ENCODE measurements at places on chromosomes 4 and X. TPM values are rescaled to one million over a fixed set of nuclear protein-coding genes. Genes with fewer than 3 reads are reported as not detected.
A peak's percentile ranks its signal among the peaks of the same experiment; 100 is the strongest.

TSPAN6 gene
- total RNA-seq = 57.6 TPM

ZNF827 gene
- total RNA-seq = 17.9 TPM

TCEAL5 gene
- total RNA-seq = 0.35 TPM

UGT2B15 gene
- 69.8 TPM for total RNA-seq

COL4A5 gene
- 2.7 TPM for total RNA-seq

BTK gene
- 3.0 TPM for total RNA-seq

SLC6A14 gene
- 0.82 TPM for total RNA-seq

DNA sequence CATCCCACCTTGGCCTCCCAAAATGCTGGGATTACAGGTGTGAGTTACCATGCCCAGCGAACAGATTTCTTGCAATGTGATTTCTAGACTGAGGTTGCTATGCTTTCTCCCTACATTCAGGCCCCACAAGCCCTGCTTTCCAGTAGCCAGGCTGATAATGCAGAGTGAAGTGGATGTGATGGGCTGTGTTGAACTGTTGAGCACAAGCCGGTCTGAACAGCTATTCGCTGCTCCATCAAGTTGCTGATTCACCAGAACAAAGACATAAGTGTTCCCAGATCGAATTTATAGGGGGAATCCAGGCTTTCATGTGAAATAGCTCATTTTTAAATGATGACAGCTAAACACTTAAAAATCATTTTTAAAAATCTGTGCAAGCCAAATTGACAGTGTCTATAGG lies 8.0 kb downstream of the NIPAL1 start:
- DNase-seq = no peak

GRCh38 chr4:95742872-95743271 lies 97.0 kb upstream of the PDHA2 start:
- DNase-seq = no peak

- DNase-seq = no peak
These were observed 427.3 kb upstream of the FAM241A start for GRCh38 chr4:111717921-111718320.

- no peak for DNase-seq
These were observed 203.5 kb upstream of the TET2 start for GRCh38 chr4:104942990-104943743.

GRCh38 chr4:16204505-16204904 lies 21.8 kb downstream of the TAPT1 start:
- DNase-seq = no peak

DNA sequence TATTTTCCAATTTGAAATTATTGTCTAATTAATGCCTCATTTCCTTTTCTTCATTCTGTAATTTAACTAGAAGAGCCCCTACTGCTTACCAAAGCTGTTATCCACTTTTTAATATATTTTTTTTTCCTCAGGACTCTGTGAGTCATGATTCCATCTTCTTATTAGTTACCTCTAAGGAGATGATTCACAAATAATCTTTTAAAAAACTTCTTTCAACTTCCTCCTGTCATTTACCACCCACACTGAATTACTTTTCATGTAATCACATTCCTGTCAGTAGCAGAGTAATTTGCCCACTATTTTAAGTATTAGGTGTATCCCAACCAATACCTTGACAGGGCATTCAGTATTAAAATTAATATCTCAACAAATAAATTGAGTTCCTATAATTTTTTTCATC lies 470.9 kb upstream of the ADGRL3 start:
- DNase-seq = no peak

DNA sequence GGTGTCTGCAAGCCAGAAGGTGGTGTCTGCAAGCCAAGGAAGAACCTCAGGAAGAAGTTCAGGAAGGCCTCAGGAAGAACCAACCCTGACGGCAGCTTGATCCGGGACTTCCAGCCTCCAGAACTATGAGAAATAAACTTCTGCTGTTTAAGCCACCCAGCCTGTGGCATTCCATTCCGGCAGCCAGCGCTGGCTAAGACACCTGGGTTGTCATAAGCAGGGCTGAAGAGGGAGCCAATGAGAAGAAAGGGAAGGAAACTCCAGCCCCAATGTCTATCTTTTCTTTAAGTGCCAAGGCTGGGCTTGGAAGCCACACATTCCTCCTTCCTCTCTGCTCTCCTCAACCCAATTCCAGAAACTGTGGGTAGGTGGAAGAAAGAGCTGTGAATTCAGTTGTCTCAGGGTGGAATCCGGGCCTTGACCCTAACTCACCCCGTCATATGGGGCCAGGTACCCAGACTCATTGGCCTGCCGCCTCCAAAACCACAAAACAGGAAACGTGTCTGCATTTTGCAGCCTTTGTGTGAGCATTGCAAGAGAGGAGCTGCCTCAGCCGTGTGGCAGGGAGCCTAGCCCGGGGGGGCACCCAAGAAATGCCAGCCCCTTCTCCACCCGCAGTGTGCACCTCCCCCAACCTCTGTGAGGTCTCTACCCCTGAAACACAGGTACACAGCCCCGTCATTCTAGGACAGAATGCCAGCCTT lies 26.8 kb downstream of the CRMP1 start:
- DNase-seq = no peak

DNA sequence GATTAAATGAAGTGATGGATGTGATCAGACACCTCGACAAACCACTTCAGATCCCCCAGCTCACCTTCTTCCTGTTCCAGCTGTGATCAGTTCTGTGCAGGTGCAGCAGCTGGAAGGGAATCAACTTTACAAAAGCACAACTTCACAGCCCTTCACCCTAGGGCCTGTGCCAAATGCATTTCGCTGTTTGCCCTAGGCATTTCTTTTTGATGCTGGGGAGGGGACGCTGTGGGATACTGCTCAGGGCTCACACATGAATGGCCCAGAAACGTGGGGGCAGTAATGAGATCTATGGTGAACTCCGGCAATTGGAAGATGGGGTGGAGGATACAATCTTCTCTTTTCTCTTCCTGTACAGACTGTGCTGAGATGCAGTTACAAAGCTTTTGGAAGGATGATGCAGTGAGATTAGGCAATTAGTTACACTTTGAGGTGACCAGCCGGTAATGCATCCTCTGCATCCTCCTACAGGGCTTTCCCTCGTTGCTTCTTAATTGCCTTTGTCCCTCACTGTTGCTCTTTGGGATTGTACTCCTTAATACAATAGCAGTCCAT lies 215.1 kb upstream of the PITX2 start:
- DNase-seq = no peak

DNA sequence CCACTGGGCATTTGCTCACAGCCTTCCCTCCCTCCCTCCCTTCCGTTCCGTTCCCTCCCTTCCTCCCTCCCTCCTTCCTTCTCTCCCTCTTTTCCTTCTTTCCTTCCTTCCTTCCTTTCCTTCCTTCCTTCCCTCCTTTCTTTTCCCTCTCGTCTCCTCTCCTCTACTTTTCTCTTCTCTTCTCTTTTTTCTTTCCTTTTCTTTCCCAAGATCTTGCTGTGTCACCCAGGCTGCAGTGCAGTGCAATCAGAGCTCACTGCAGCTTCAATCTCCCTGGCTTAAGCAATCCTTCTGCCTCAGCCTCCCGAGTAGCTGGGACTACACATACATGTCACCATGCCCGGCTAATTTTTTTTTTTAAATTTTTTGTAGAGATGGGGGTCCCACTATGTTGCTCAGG lies 26.7 kb upstream of the ING2 start:
- DNase-seq = no peak

DNA sequence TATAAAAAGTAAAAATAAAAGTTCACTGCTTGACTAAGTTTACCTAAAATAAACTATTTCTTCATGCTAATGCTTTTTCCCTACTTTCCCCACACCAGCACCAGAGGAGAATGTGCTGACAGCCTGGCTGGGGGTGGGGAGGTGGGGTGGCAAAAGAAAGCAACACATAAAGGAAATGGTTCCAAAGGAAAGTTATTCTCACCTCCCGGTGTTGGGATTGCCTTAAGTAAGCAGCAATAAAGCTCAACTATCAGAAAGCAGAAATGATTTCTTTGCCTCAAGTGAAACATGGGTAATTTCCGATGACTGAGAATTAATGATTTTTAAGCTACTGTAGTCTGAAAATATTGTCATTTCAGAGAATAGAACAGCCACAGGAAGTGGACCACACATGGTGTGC lies 84.5 kb upstream of the DKK2 start:
- DNase-seq = no peak

GRCh38 chr4:98556451-98556850 lies 102.0 kb downstream of the TSPAN5 start:
- DNase-seq = no peak

- no peak for DNase-seq
These were observed 79.8 kb downstream of the NAT8L start for GRCh38 chr4:2138846-2139500.

DNA sequence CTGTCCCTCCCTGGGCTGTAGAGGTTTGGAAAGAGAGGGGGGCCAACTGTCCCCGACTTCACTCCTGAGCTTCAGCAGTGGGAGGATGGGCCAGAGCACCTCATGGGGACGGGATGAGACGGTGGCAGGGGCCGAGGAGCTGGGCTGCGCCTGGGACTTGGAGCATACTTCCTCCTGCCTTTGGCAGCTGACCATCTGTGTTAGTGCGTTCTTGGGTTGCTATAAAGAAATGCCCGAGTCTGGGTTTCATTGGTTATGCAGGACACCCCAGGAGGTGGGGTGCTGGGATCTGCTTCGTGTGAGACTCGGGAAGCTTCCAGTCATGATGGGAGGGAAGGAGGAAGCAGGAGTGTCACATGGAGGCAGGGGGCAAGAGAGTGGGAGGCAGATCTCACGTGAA lies 7.4 kb downstream of the PSAPL1 start:
- no peak for DNase-seq

GRCh38 chr4:43276321-43276720 lies 383.8 kb downstream of the GRXCR1 start:
- DNase-seq = no peak

- no peak for DNase-seq
These were observed 25.2 kb upstream of the G3BP2 start for GRCh38 chr4:75698162-75698962.

DNA sequence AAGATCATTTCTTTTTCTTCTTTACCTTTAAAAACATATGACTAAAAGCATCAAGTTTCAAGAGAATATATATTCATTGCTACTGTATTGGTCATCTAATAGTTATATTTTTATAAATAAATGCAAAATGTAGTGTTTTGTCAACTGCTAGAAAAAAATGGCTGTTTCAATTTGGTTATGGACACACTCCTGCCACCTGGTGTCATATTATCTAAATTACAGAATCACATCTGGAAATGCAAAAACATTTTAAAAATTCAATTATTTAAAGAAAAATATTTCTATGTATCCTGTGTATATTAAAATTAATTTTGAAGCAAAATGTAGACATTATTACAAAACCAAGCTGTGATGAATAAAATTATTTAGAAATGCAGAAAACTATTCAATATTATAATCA lies 329.4 kb upstream of the PCDH18 start:
- DNase-seq = no peak

DNA sequence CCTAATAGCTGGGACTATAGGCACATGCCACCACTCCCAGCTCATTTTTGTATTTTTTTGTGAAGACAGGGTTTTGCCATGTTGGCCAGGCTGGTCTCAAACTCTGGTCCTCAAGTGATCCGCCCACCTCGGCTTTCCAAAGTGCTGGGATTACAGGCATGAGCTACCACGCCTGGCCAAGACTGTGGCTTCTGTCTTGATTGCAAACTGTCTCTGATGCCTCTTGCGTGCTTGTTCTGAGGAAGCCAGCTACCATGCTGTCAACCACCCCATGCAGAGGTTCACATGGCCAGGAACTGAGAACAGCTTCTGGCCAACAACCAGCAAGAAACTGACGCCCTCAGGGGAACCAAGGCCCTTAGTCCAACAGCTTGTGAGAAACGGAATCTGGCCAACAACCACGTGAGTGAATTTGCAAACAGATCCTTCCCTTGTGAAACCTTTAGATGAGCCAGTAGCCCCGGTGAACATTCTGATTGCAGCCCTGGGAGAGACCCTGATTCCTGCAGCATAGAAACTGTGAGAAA lies 71.2 kb downstream of the SUPT20HL2 start:
- peak; percentile 29 for DNase-seq

DNA sequence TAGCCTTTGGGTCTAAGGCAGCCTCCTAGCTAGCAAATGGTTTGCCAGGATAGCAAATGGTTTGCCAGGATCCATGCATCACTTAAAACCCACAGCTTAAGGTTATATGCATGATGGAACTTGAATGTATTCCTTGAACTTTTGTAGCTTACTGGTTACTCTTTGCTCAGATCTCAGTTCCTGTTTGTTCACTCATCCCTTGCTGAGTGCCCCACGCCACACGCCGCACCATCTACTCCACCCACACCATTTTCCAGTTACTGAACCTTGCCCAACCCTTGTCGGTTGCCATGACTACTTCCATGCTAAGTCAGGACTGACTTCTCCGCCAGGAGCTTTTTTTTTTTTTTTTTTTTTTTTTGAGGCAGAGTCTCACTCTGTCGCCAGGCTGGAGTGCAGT lies 29.5 kb upstream of the XIAP start:
- DNase-seq = peak; percentile 80

All from colonic mucosa (tissue), 4 donors.